ENCODE measurements at places on chromosomes 4 and X.

GRCh38 chrX:151983186-151983585 lies 8.7 kb upstream of the GABRE start:
- DNase-seq: no peak

- DNase-seq: no peak
These were observed 22.1 kb upstream of the RRAGB start for GRCh38 chrX:55695227-55696018.

GRCh38 chr4:8896071-8896470 lies 24.4 kb upstream of the HMX1 start:
- DNase-seq: no peak

- no peak for DNase-seq
These were observed 58.6 kb upstream of the P2RY10 start for GRCh38 chrX:78886550-78886949.

- no peak for DNase-seq
These were observed 161.5 kb upstream of the JADE1 start for GRCh38 chr4:128648021-128648420.

DNA sequence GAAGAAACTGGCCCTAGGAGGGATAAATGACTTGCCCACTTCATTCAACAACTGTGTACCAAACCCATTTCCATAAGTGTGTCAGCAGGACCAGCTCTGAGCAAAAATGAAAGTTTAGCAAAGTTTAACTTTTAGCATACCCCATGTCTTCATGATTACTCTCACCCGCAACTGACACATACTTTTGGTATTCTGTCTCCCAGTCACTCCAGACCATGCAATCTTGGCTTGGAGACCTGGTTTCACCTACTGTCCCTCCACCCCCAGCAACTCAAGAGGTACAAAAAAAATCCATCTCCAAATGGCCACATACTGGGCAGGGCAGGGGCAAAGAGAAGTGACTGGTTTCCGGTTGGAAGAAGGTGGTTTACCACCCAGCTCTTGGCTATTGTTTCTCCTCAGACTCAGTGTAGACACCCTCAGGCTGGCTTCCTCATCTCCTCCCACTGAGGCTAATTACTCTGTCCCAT lies 79.8 kb downstream of the RLIM start:
- DNase-seq: no peak

- no peak for DNase-seq
These were observed 222.1 kb downstream of the STIM2 start for GRCh38 chr4:27082776-27083175.

GRCh38 chr4:125780164-125780563 lies 465.4 kb downstream of the FAT4 start:
- DNase-seq: no peak

GRCh38 chr4:37687194-37687562 lies 1.0 kb upstream of the RELL1 start:
- DNase-seq: no peak

DNA sequence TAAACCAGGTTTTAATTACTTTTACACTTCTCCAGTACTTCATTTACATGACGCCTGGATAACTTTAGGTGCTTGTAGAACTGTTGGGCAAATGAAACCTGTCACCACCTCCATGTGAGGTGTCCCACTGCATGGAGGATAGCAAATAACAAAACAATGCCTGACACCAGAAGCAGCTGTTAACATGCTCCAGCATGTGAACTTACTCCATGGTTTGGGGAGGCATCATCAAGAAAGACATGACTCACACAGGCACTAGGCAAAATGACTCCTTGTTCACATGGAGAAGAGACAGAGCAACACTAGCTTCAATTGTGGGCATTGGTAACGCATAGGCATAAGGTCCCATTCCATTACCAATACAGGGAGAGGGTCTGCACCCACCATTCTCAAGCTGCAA lies 198.1 kb upstream of the F9 start:
- no peak for DNase-seq

DNA sequence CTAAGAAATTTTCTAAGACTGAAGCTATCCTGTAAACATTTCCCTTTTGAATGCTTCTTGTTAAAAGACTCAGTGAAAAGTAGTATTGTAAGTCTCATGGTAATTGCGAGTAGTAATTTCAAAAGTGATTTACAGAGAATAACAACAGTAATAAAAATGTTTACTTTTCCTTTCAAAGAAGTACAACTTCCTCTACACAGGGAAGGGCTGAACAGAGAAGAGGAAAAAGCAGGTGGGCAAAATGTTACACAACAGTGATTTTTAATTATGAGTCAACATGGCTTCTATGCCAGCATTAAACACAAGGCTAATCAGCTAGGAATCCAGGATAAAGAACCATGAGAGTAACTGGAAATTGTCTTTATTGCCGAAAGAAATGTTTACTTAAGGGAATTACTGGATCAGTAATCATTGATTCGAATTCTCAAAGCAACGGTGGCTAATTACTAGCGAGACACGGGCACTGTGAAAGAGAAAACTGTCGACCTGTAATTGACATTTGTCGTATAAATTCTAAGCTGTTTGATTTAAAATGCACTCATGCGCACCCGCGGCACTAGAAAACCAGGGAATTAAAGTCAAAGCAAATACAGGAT lies 15.4 kb downstream of the UTP3 start:
- DNase-seq: no peak

DNA sequence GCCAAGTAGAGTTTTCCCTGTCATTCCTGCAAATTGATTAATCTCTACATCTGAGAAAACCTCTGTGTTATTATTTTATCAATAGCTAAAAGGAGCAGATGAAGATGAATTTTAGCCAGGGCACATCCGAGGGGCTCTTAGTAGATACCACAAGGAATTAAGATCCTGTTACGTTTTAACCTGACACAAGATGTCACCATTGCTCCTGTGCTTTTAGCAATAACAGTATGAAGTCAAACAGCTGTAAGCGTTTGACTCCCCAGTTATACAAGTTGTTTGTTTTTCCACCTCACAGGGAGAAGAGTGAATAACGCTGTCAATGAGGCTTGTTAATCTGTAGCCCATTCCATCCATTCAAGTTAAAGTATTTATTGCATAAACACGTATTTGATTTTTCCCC lies 76.0 kb upstream of the AP1S2 start:
- no peak for DNase-seq

- no peak for DNase-seq
These were observed 7.5 kb upstream of the WFS1 start for GRCh38 chr4:6262176-6262575.

DNA sequence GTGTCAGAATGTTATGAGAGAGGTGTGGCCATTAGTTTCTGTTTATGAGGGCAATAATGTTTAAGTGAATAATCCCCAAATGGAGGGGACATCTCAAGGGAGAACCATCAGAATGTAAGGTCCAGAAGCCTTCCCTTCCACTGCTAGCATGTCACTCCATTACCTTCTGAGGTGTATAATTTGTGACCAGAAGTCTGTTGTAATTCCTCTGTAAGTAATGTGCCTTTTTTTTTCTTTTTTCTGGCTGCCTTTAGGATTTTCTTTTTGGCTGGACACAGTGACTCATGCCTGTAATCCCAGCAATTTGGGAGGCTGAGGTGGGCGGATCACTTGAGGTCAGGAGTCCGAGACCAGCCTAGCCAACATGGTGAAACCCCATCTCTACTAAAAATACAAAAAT lies 10.8 kb upstream of the COPS4 start:
- DNase-seq: no peak

DNA sequence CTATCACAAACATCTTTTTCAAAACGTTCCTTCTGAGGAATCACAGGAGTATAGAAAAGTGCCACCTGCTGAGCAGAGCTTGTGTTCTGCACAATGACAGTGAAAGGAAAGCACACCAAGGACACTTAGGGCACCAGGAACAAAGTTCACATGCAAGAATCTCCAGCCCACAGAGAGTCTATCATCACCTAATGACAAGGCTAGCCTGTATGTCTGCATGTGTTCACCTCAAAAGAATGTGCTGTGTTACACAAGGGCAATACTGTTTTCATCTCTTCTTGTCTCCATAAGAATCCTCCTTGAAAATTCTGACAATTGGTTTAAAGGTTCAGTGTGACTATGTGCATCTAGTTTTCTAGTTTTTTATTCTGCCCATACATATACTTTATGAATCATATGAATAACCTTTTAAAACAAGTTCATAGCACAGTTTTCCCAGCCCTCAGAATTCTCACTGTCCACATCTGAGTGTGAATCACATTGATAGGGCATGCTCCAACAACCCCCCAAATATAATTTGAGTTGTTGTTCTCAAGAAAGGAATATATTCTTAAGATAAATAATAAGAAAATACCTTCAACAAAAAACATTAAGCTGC lies 118.0 kb downstream of the PWWP3B start:
- no peak for DNase-seq

DNA sequence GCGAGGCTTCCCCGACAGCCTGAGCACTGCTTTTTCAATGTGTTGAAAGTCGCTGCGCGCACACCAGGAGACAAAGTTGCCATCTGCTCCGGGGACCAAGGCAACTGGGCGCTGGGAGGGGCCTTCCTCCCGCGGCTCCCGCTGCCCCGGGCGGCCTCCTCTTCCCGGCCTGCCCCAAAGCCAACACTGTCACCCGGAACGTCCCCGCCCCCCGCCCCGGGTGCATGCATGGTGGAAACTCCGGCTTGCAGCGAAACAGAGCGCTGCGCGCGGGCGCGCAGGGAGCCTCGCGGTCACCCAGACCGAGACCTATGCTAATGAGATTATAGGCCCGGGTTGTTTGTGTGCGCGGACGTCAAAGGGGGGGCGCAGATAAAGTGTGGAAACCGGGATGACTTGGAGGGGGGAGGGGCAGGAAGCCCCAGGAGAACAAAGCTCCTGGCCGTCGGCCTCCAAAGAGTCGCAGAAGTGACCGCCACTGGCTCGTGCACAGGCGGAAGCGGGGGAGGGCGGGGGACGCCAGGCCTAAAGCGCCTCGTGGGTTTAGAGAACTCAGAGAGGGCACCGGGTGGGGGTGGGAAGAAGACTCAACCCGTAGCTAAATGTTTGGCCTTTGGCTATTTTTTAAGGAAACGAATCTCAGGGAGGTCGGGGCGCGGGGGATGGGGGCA lies 88.8 kb downstream of the BCOR start:
- DNase-seq: no peak

- DNase-seq: no peak
These were observed 34.0 kb downstream of the HSD17B11 start for GRCh38 chr4:87356832-87357526.

DNA sequence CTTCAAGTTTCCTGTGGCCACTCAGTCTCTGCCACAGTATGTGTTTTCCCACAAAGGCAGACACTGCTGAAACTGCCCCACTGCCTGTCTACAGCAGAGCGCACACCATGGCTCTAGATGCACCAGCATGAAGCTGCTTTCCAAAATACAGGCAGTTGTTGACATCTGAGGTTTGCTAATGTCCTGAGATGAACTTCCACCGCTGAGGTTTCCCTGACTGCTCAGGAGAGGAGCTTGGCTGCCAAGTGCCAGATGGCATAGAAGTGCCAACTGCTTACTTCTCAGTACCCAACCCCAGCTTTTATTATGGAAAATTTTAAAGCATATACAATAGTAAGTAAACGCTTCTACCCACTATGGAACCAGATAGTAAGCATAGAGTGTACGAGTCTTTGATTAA lies 61.0 kb upstream of the EXOC1L start:
- DNase-seq: no peak

DNA sequence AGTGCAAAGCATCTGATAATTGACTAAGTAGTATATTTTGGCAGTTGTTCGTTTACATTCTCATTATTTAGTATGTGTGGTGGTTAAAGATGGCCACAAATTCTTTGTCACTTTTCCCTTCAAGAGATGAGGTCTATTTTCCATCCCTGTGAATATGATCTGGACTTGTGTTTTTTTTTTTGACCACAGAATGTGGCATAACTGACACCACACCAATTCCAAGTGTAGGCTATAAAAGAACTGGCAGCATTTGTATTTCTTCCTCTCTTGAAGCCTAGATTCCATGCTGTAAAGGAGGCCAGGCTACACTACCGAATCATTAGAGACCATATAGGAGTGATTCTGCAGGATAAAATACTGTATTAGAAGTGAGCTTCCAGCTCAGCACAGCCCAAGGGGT lies 596.6 kb downstream of the DMD start:
- DNase-seq: no peak

DNA sequence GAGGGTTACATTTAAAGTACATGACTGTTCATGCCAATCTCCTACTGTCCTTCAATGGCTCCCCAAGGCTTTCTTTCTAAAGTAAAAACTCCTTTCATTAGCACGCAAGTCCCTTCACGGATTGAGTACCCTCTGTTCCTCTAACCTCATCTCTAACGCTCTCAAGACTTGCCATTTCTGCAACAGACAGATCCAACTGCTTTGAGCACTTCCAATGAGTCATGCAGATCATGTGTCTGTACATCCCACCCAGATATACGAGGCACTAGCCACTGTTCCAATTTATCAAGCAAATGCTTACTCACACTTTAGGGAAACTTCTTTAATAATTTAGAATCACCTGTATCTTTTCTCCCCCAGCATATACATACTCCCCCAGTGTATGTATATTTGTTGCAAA lies 332.5 kb upstream of the ZFP42 start:
- no peak for DNase-seq
